ENCODE measurements at places on chromosomes 3 and 15.

DNA sequence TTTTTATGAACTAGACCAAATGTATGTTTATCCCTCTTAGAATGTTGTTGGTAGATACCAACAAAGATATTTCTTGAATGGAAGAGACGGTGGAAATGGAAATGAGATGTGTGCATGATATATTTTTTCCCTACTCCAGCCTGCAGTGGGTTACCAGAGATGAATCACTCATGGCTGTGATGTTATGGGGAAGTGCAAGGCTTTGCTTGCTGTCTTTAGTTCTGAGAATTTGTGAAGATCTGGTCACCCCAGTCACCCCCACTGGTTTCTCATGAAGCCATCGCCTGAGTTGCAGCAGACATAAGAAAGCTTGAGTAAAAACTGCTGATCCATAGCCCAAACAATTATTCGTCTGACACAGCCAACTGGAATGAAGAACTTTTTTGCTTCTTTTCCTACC lies 78.1 kb upstream of the EOMES start:
- DNase-seq: no peak

GRCh38 chr15:41603941-41604911 lies 45.2 kb downstream of the TYRO3 start:
- no peak for DNase-seq

GRCh38 chr15:95869920-95870319 lies 460.6 kb upstream of the NR2F2 start:
- no peak for DNase-seq

DNA sequence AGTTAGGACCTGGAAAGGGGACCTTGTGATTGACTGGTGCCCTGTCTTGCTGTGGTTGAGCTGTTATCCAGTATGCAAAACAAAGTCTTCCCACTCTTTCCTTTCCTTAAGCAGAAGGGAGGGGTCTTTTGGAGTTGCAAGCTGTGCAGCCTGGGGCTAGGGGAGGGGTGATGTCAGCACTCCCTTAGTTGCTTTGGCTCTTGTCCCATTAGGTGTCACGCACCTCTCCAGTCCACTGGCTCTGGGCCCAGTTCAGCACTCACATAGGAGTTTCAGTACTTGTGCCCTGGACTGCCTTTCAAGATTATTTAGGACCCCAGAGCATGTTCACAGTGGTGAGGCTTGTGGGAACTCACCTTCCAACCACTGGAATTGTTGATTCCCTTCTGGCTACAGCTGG lies 238.5 kb downstream of the DOCK3 start:
- no peak for DNase-seq

DNA sequence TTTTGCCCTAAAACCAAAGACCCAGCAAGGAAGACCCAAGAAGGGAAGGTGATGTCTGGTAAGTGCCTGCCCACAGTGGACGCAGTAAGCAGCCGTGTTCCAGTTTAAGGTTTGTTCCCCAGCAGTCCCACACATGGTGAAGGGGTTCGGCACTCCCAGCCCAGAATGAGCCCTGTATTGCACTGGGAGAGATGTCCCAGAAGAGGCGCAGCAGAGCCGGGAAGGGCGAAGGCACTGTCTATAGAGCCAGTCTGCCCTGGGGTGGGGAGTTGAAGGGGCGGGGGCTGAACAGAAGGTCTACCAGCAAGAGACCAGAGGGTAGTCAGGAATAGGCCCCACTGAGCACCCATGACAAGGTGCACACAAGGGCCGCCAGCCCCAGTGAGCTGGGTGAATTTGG lies 6.4 kb downstream of the TMEM158 start:
- DNase-seq: no peak

Data from stimulated activated CD8-positive, alpha-beta memory T cell treated with anti-CD3 and anti-CD28 coated beads, Interleukin-12 subunit alpha, Interleukin-12 subunit beta, amount 100 ng/mL, for 4 hours (primary cell).